T-helper 22 cell (primary cell): ENCODE measurements at places on chromosomes 7 and 10.

GRCh38 chr7:43492896-43493295, 90.0 kb upstream of the STK17A start:
- DNase-seq, result no peak

DNA sequence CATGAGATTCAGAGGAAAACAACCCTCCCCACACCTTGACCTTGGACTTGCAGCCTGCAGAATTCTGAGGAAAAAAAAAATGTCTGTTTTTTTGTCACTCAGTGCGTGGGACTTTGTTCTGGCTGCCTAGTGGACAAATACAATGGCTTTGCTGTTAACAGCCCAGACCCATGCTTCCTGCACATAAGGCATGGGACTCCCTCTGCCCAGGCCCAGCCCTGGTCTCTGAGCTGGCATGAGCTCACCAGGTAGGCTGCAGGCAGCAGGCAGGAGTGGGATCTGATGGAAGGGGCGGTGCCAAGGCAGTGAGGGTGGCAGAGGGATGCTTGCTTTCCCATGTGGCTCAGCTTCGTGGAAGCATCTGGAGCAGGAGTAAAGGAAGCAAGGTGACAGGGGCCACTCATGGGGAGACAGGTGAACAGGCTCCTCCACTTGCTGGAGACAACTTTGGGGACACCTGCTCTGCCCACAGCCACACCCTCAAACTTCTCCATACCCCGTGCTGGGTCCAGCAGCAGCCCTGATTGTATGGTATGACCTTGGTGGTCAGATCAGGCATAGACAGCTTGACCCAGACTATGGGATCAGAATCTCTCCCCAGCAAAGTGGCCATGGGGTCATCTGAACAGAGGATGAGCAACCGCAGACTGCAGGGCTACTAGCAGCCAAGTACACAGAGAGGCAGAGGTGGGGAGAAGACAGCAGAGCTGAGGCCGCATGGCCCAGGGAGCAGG, 27.0 kb downstream of the ANXA8 start:
- no peak for DNase-seq

DNA sequence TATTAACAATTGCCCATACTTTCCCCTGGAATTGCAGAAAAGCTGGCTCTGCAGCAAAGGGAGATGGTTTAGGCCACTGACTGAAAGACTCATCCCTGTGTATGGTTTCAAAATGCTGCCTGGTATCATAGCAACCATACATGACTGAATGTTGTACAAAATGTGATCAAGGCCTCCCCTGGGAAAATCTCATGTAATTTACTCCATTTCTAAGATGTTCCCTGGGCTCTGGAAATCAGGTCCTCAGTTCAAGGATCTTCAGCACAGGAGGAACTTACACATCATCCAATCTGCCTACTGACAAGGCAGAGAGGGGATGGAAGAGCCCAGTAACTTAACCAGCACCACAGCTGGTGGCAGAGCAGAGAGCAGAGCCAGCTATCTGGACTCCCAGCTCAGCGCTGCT, 111.8 kb downstream of the JAZF1 start:
- no peak for DNase-seq

- DNase-seq, result no peak
Observed at GRCh38 chr7:135235841-135236240, 2.2 kb downstream of the STRA8 start.

DNA sequence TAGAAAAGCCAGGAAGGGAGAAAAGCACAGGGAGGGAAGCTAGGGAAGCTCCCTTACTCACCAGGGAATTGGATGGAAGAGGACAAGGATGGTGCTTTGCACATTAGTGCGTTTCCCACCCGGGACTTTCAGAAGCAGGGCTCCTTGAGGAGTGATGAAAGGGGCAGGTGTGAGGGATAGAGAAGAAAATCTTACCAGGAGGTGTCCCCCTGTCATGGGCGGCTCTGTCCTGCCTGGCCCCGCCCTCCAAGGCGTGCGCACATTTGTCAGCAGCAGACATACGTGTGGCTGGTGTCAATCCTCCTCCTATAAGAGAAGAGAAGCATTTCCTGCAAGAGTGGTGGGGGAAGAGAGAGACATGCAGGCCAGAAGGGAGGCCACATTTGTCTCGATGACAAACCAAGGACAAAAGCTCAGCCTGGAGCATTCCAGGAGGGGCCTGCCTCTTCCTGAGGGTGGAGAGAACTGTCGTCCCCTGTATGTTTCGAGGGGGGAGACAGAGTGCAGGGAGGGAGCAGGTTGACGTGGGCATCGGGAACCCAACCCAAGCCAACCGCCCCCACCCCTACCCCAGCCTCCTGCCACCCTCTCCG, 47.4 kb upstream of the COMTD1 start:
- no peak for DNase-seq

GRCh38 chr10:37436357-37436756, 311.0 kb downstream of the ANKRD30A start:
- no peak for DNase-seq

GRCh38 chr7:138755842-138756590, 41.8 kb upstream of the TMEM213 start:
- no peak for DNase-seq

- no peak for DNase-seq
Observed at GRCh38 chr7:47438411-47439029, 143.4 kb downstream of the TNS3 start.

DNA sequence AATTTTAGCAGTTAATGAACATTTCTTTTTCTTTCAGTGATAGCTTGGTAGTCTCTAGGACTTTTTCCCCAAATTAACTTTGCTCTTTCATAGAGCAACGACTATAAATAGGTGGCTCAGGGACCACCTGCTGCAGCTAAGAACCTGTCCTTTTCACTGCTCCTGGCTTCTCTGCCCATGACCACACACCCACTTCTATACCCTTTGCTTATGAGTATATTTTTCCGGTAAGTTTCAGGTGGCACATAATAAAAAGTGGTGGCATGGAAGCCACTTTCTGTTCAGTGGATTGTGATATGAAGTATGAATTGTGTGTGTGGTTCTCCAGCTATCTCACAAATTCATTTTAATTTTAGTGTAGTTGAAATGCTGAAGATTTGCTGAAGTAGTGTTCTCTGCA, 1.2 kb downstream of the ING3 start:
- no peak for DNase-seq

- no peak for DNase-seq
Observed at GRCh38 chr7:1368682-1369571, 90.3 kb downstream of the MICALL2 start.

- no peak for DNase-seq
Observed at GRCh38 chr10:132845780-132846595, 60.0 kb upstream of the NKX6-2 start.

- no peak for DNase-seq
Observed at GRCh38 chr7:41305001-41305400, 397.9 kb downstream of the INHBA start.

DNA sequence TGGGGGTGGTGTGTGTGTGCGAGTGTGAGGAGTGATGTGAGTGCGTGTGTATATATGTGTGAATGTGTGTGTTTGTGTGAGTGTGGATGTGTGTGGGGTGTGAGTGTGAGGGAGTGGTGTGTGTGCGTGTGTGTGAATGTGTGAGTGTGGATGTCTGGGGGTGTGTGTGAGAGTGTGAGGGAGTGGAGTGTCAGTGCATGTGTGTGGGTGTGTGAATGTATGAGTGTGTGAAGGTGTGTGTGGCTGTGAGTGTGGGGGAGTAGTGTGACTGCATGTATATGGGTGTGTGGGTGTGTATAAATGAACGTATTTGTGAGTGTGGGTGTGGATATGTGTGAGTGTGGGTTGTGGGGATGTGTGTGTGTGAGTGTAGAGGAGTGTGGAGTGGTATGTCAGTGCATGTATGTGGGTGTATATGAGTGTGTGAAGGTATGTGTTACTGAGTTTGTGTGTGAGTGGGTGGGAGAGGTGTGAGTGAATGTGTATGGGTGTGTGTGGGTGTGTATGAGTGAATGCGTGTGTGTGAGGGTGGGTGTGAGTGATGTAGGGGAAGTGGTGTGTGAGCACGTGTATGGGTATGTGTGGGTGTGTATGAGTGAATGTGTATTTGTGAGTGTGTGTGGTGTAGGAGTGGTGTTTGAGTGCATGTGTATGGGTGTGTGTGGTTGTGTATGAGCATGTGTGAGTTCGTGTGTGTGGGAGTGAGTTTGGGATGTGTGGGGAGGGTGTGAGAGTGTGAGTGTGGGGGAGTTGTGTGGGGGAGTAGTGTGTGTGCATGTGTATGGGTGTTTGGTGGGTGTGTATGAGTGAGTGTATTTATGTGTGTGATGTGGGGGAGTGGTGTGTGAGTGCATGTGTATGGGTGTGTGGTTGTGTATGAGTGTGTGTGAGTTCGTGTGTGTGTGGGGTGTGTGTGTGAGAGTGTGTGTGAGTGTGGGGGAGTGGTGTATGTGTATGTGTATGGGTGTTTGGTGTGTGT, 28.5 kb upstream of the NUB1 start:
- no peak for DNase-seq

DNA sequence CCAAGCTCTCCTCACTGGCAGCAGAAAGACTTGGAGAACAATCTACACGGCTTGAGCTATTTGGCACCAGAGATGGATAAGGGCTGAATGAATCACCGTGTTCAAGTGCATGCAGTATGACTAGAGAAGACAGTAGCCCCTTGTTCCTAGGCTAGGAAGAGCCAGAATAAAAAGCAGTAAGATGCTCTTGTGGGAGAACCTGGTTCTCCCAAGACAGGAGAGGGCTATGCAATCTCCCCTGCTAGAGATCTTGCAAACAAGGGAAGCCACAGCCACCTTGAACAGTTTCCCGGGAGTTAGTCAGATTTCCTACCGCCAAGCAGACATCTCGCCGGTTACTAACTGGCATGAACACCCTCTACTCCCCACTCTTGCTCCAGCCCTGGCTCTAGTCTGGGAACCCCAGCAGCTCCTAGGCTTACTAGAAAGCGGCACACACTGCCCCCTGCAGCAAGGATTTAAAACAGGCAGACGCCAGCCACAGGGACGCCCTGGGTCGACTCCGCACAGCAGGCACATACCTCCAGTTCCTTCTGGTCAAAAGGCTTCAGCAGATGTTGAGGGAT, 107.3 kb downstream of the SMURF1 start:
- no peak for DNase-seq

DNA sequence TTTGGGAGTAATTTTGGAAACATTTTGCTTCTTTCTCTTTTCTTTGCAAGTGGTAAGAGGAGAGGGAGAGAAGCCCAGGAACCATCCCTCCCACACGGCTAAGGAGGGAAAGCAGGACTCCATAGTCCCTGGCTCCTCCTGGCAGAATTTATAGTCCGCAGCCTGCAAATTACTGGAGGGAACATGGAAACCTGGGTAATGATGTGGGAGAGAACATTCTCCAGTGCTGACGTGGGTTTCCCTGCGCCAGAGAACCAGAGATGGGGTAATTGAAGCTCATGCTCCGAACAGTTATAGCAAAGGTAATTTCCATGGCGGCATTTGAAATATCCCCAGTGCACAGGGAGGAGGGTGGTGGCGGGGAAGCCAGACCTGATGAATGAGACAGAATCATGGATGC, 320.4 kb downstream of the RPS24 start:
- no peak for DNase-seq

GRCh38 chr10:3647074-3647473, 137.9 kb downstream of the KLF6 start:
- DNase-seq, result no peak

GRCh38 chr10:3128379-3129130, 44.0 kb downstream of the PITRM1 start:
- no peak for DNase-seq

- DNase-seq, result no peak
Observed at GRCh38 chr10:88491314-88491713, 91.8 kb downstream of the RNLS start.

GRCh38 chr7:24858108-24858977, 101.1 kb upstream of the GSDME start:
- no peak for DNase-seq

- no peak for DNase-seq
Observed at GRCh38 chr10:103451831-103452505, at the start of gene CALHM2. Gene CALHM2 (minus strand): TSS chr10:103452370. CDS start chr10:103449941, 2,429 bp downstream.

DNA sequence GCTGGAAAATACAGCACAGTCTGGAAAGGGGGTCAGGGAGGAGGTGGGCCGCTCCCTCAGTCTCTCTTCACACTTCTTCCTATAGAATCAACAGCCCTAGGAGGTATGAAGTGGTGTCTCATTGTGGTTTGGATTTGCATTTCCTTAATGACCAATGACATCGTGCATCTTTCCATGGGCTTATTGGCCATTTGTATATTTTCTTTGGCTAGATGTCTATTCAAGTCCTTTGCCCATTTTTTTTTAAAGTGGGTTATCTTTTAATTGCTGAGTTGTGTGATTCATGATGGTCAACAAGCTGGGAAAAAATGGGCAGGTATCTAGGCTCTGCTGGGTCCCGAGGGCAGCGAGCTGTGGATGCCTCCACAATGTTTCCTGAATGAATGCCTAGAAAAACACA, 29.1 kb downstream of the TMEM130 start:
- no peak for DNase-seq

DNA sequence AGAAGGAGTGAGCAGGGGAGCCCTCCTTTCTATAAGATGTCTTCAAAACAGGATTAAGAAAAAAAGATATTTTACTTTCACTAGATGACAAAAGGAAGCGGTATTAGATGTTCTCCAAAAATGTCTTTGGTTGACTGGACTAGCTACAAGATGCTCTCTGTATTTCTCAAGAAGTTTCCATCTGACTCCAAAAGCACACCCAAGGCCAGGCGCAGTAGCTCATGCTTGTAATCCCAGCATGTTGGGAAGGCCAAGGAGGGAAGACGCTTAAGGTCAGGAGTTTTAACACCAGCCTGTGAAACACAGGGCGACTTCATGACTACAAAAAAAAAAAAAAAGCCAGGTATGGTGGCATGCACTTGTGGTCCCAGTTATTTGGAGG, 84.5 kb downstream of the PIP4K2A start:
- no peak for DNase-seq

DNA sequence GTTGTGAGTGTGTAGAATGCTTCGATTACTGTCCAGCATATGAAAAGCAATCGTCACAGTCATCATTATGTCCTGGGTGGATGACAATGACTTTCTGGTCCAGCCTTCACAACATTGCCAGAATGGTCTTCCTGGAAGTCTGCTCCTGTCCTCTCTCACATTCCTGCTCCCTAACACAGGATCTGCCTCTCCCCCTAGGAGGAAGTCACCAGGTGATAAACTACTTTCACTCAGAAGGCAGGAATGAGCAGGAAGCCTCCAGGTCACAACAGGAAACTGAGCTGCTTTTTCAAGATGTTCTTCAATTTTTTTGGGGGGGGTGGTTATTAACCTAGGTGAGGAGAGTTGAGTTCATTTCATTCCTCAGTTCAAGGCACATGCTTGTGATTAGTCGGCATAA, 13.6 kb upstream of the GPNMB start:
- no peak for DNase-seq

DNA sequence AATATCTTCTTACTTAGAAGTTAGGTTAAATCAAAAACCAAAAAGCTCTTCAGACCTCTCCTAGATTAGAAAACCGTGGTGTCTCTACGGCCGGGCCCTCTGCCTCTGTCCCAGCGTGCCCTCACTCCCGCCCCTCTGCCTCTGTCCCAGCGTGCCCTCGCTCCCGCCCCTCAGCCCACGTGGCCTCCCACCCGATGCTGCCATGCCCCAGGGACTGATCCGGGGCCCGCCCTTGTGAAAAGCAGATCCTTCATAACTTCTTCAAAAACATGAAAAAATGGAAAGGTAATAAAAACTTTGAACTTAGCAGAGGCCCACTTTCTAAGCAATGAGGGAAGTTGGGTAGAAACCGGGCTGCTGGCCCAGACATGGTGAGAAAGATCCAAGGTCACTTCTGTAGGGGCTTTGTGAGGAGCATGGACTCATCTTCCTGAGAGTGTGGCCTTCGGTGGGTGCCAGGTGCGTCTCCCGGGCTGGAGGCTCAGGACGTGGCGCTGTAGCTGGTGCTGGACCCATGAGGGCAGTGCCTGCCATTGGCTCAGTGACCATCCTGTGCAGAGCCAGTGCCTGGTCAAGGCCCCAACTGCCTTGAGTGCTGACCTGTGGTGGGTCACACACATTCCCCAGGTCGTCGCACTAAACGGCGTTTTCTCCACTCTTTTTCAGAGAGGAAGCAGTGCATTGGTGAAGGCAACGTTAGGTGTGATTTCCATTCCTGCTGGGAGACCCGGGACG, 4.9 kb upstream of the DPYSL4 start:
- DNase-seq, result no peak
